ENCODE measurements at places on chromosomes 3 and 15. TPM values are rescaled to one million over a fixed set of nuclear protein-coding genes. Genes with fewer than 3 reads are reported as not detected.

DNA sequence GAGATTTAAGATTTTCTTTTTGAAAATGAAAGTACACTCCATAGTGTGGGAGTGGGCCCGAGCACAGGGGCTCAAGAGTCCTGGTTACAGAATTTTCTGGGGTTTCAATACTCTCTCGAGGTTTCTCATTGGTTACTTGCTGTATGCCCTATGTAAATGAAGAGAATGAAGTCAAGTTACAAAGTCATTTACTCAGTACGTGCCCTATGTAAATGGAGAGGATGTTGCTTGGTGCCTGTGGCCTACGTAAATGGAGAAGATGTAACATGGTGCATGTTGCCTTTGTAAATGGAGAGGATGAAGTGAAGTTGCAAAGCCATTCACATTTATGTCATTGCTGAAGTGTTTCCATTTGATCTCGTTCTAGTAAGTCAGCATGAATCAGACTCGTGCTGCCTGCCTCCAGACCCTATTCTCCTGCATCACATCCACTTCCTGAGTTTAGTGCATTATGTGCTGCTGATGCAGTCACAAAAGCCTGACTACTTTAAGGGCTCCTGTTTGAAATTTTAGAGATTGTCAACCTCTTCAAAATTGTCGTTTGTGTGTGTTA lies 302.0 kb downstream of the ZBBX start:
- no peak for DNase-seq

Gene CYP1A2
- not detected for polyA plus RNA-seq

Gene SLC27A2
- 39.7 TPM for polyA plus RNA-seq

DNA sequence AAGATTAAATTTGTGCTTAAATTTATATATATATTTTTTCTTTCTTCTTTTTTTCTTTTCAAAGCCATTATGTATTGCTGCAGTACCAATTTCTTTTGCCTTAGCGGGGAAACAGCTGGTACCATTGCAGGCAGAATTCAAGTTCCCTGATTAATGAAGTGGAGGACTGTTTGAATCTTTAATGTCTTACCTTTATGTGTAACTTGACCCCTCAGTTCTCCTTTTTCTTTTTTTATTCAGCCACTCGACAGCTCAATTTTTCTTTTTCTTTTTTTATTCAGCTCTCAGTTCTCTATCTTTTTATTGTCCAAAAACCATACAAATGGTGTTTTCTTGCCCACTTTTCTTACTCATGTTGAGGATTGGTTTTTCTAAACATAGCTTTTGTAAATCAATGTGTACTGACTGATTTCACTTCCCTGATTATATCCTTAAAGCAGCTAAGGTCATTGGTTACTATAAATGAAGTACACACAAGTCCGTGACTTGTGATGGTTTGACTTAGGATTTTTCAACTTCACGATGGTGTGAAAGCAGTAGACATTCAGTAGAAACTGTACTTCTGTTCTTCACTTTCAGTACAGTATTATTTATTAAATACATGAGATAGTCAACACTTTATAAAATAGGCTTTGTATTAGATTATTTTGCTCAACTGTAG lies 22.8 kb downstream of the ATP2C1 start:
- DNase-seq: no peak

DNA sequence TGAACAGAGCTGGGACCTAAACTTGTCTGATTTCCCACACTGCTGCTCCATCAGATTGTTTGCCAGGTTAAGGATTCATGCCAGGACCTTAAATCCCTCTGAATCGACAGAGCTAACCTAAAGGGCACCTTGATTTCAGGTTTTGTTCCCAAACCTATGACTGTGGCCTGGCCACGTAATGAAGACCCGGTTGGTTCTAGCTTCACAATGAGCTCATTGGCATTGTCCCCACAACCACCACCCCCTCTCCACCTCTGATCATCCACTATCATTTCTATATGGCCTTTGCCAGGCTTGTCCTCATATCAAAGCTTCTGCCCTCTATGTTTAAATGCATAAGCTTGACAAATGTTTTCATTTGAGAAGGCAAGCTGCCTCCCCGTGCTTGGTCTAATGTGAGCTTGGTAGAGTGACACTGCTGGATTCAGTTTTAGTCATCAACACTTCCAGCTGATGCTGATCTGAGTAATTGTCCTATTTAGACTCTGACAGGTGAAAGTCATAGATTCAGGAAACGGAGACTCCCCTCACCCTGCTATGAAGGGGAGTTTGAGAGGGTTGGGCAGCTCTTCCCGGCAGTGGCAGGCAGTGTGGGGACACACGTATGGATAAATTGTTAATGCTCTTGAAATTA lies 407.1 kb upstream of the CFAP20DC start:
- no peak for DNase-seq
